GM12878 (cell line): ENCODE measurements at places on chromosomes 13 and 19. TPM values are rescaled to one million over a fixed set of nuclear protein-coding genes. Genes with fewer than 3 reads are reported as not detected.

DNA sequence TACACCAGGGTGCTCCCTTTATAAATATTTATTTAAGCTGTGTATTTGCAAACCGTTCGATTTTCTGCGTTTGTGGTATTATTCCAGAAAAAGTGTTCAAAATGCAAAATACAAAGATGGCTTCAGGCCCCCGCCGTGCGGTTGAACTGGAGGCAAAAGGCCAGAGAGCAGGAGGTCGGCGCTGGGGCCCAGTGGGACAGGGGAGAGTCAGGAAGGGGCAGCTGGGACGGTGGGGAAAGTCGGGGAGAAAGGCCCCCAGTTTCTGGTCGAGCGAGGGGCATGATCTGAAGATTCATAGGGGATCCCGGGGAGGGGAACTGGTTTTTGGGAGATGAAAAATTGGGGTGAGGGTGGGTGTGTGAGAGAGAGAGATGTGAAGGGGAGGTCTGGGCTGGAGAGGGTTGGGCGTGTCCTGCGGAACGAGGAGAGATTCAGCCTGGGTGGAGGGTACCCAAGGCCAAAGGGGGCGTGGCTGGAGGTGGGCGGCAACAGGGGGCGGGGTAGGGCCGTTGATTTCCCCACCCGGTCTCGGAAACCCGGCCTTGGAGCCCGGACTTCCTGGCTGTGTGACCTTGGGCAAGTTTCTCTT is 678 bp downstream of the ISOC2 start:
- DNase-seq, result no peak

GRCh38 chr13:92137520-92137919 is 739.1 kb downstream of the GPC5 start:
- DNase-seq, result no peak

DNA sequence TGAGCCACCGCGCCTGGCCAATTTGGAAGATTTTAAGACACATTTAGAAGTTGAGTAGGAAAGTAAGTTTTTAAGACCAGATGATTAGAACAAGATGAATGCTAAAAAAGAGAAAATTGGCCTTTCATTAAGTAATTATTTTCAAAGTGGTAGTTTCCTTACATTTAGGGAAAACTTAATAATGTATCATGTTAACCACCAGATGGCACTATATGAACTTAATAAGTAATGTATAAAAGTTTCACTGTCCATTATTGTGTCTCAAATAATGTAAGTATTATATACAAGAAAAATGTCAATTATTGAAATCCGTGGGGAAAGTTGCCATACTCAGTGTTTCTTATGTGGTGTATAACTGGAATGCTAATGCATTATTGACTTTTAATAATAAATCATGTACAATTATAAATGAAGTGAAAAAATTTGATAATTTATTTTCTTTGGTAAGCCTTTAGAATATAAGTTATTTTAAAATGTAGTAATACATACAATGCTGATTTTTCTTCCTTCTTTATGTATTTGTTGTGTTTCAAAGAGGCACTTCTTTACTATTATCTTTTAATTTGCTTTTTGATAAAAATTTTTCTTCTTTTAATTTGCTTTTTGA is 29.2 kb downstream of the COG6 start:
- DNase-seq, result no peak

GRCh38 chr13:22468045-22468444 is 712.7 kb upstream of the SGCG start:
- DNase-seq, result no peak

DNA sequence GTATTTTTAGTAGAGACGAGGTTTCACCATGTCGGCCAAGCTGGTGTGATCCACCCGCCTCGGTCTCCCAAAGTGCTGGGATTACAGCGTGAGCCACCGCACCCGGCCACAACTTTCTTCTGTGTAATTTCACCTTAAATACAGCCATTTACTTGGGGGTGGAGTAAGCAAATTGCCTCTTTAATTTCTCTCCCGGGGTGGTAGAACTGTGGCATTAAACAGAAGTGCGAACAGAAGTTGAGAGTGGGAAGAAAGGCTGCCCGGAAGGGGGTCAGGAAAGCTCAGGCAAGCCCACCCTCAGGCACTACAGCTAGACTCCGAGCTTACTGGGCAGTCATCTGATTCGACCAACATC is 475 bp upstream of the DNAJC15 start:
- DNase-seq, result no peak

DNA sequence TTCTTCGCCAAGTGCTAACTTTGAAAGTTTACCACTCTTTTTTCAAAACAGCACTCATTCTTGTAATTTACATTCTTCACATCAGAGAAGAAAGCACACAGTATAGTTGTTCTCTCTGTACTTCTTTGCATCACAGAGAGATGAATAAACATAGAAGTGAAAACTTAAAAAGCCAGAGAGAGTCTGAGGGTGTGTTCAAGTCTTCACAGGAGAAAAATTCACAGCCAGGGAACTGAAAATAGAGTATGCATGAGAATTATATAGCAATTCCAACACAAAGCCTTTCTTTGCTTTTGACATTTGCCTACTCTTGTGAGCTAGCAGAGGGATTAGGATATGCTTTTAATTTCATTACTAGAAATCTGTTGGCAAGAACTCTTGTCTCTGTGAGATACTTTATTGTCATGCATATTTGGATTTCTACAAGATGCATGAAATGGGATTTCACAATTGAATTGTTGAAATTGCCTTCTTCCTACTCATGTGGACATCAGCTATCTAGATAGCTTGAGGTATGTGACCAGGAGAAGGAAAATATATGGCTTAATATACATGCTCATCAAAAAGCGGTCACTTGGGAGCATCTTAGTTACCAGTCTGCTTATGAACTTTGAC is 166.1 kb downstream of the SLC7A1 start:
- DNase-seq, result no peak

DNA sequence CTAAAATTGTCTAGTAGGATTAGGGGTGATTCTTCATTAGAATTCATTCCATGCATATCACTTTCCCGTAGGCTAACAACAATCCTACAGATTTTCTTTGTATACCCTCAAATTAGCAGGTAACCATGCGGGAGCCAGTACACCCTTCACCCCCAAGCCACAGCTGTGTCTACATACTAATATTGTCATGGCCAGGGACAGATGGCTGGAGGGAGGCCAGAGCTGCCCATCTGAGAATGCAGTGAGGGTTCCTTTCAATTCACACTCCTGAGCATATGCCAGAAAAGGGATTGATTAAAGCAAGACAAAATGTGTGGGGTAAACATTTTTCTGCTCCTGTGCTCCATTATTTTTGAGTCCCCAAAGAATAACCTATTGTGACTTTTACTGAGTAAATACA is 68.9 kb downstream of the FREM2 start:
- no peak for DNase-seq

DNA sequence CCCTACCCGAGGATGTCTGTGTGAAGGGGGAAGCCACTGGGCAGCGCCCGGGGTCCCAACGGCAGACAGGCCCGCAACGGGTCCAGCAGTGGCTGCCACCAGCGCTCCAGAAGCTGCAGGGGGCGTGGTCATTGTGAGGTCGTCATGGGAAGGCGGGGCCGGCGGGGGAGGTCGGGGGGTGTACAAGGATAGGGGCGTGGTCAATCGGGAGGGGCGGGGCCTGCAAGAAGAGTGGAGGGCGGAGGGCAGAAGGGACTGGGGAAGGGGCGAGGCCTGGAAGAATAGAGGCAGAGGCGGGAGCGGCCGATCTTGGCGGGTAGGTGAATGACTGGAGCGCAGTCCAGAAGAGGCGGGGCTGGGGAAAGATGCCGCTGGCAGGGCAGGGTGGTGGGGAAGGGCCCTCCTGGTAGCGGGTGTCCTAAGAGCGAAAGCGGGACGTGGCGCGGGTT is 4.4 kb downstream of the FUZ start:
- DNase-seq, result no peak

DNA sequence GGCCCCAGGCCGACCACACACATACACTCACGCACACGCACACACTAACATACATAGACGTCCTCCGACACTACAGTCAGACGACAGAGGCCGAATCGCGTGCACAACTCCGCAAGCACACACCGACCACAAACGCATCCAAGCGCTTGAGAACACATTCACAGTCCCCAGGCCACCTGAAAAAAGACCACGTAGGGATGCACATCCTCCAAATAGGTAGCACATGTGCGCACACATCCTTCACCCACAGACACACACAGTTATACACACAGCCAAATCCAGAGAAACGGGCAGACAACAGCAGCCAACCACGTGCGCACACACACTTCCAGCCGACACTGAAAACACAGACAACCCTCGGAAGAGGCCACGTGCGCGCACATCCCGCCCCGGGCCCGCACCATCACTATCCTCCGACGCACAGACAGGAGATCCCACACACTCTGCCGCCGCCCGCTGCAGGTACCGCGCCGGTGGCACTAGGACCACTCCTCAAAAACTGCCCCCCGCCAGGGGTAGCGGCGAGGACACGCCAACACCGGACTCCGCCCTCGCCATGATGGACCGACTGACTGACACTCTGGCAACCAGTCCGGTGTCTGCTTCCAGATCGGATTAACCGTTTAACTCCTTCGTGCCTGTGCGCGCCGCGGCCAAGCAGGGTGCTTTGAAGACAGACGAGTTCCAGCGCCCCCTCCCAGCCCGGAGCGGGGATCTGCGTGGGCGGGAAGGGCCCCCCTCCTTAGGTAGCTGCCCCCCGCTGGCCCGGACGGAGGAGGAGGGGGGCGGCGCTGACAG is 493 bp upstream of the PDE4A start:
- no peak for DNase-seq

DNA sequence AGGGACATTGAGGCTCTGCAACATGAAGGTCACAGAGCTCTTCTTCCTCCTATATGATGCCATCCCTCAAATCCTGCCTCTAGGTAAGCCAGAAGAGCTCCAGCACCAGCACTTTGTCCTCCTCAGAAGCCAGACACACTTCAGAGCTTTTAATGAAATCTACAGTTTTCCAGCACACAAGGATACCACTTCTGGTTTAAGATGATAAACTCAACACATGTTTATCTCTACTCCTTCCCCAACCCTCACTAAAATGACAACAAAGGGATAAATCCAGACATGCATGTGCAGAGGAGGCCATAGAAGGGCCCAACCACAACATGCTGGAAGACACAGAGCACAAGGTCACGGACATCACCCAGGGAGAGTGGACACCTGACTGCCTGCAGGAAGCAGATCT is 195.3 kb downstream of the USP12 start:
- DNase-seq, result no peak

DNA sequence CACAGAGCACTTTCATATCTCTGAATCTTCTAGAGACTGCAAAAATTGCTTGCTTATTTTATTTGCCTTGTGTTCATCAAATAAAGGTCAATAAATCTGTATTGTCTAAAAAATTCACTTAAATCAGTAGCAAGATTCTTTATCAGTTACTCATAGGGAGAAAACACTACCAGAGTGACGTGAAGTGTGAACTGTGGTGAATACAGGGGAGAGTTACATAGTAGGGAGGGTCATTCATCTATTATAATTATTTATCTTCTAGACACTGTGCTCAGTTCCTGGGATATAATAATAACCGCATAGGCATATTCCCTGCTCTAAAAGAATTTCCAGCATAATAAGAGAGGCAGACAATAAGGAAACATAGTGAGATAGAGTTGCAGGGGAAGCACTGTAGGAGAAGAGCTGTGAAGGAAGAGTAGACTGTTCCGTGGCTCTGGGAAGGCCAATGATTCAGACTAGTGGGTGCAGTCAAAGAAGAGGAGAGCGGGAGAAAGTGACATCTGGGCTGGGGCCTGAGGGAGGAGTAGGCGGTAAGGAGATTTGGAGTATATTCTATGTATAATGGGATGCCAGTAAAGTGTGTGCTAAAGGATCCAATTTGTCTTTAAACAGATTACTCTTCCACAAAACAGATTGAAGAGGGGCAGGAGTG is 84.0 kb upstream of the TDRD3 start:
- no peak for DNase-seq

The PRSS57 gene
- not detected in 2 replicates for polyA plus RNA-seq

DNA sequence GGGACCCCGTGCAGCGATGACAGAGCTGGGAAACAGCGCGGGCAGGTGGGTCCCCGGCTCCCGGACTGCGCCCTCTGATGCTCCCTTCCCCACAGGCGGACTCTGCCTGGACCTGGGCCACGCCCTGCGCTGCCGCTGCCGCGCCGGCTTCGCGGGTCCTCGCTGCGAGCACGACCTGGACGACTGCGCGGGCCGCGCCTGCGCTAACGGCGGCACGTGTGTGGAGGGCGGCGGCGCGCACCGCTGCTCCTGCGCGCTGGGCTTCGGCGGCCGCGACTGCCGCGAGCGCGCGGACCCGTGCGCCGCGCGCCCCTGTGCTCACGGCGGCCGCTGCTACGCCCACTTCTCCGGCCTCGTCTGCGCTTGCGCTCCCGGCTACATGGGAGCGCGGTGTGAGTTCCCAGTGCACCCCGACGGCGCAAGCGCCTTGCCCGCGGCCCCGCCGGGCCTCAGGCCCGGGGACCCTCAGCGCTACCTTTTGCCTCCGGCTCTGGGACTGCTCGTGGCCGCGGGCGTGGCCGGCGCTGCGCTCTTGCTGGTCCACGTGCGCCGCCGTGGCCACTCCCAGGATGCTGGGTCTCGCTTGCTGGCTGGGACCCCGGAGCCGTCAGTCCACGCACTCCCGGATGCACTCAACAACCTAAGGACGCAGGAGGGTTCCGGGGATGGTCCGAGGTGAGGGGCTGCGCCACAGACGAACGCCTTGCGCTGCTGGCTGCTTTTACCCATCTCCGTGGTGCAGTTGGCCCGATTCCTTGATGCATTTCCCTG is 7.8 kb upstream of the SELENOV start:
- no peak for DNase-seq

DNA sequence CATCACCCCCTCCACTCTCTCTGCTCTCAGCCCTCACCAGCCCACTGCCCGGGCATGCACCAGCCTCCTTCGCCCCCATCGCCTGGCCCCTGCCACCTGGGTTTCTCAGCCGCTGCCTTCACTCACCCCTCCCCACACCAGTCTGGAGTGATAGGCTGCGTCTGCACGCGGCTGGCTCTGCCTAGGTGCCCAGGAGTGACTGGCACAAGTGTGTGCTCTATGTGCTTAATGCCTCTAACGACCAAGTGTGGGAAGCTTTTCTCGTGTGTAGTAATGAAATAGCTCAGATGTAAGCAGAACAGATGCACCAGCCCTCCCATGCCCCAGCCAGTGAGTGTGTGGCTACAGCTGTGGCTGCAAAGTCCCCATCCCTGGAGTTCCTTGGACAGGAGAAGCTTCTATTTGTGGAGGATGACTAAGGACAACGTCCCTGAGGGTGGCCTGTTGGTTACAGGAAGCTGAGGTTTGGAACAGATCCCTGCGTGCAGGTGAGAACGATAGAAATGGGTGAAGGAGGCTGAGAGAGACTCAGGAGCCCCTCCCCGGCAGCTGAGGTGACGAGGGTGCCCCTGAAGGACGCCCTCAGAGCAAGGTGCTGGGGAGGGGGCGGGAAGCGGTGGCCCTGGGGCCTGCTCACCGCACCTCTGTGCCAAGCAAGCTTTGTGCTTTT is 35.6 kb downstream of the ATP11A start:
- DNase-seq, result peak; percentile 24

The NANOS3 gene
- 0.62 and 1.0 TPM in 2 replicates for polyA plus RNA-seq

The PSENEN gene
- polyA plus RNA-seq, result 66.7 and 68.6 TPM in 2 replicates

The FOXO1 gene
- polyA plus RNA-seq, result 0.58 and 0.59 TPM in 2 replicates

DNA sequence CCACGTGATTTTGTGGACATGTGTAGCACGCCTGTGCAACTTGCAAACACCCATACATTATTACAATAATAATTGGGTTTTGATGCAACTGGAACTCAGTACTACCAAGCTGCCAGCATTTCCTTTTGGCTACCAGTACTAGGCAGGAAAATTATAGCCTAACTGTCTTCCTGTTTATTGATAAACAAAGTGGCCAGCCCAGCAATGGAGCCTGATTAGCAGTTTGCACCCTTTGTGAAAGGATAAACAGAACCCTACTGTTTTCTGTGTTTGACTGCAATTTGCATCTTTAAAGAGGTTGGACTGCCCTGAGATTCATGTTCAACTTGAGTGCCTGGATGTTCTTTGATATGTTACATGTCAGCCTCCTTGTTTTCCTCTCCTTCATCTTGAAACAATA is 173.9 kb downstream of the ZIC5 start:
- no peak for DNase-seq

GRCh38 chr13:46638262-46638661 is 85.3 kb downstream of the LRCH1 start:
- DNase-seq, result no peak
